ENCODE measurements at places on chromosomes 13 and 19.
A peak's percentile ranks its signal among the peaks of the same experiment; 100 is the strongest.

DNA sequence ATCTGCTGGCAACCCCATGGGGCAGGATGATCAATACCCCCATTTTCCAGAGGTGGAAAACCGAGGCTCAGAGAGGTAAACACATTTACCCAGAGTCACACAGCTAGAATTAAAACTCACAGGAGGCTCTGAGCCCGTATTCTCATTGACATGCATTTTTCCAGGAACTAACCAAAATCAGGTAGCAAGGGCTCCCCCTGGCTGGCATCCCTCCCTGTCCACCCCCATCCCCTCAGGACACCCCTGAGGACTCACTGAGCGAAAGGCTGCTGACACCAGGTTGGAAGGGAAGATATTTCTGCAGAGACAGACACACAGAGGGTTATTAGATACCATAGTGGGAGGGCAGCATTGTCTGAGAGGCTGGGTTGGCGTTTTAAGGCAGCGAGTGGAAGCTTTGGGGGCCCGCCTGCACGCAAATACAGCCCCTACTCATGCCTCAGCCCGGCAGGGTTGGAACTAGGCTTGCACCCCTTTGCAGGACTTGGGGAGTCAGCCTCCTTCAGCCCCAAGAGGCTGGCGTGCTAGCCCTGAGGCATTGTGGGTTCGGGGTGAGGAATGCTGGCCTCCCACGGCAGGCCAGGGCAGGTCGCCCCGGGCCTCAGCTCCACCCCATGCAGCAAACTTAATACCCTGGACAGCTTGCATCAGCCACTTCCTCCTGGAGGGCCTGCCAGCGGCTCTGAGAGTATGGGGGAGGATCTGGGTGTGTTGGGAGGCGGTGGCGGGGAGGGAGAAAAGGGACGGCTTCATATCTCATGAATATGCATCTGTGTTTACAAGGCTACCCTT, 3.9 kb downstream of the SLC1A5 start:
- H3K27ac ChIP-seq = peak overlapping the region; percentile 92
- peak overlapping the region; percentile 88 for H3K4me3 ChIP-seq
- peaks cover 45% of the 10 kb centered on the region for H3K4me1 ChIP-seq
- no peak for DNase-seq
- no peaks in the 10 kb centered on the region for H3K27me3 ChIP-seq
- peaks cover 5% of the 10 kb centered on the region for H3K36me3 ChIP-seq

DNA sequence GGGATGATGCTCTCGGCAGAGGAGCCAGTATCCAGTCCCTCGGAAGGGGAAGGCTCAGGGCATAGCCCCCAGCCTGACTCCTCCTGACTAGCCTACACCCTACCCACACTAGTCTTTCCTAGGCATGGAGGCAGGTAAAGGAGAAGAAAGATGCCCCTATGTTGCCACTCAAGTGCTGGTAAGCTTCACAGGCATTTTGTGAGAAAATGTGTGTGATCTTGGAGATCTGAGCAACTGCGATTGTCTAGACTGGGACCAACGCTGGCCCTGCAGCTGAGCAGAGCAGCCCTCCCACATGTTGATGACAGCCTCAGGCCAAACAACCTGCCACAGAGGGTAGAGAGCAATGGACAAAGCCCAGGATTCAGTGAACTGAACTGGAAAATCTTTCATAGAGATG, 11.7 kb upstream of the ATP12A start:
- no peaks in the 10 kb centered on the region for H3K36me3 ChIP-seq
- H3K27ac ChIP-seq = no peak overlapping the region
- H3K4me1 ChIP-seq = peaks cover 8% of the 10 kb centered on the region
- peaks cover 4% of the 10 kb centered on the region for H3K27me3 ChIP-seq
- no peak overlapping the region for H3K4me3 ChIP-seq

GRCh38 chr13:49436890-49437289, 7.0 kb downstream of the CAB39L start:
- H3K4me1 ChIP-seq = no peaks in the 10 kb centered on the region
- H3K36me3 ChIP-seq = no peaks in the 10 kb centered on the region
- no peak overlapping the region for H3K4me3 ChIP-seq
- no peak overlapping the region for H3K27ac ChIP-seq
- H3K27me3 ChIP-seq = no peaks in the 10 kb centered on the region

- no peaks in the 10 kb centered on the region for H3K27me3 ChIP-seq
- peak overlapping the region; percentile 4 for H3K4me3 ChIP-seq
- H3K27ac ChIP-seq = peak overlapping the region; percentile 62
- DNase-seq = no peak
These were observed 7.1 kb downstream of the LDLR start for GRCh38 chr19:11096210-11096841.
